NCI-H1105 (cell line): ENCODE measurements at places on chromosomes 12 and 14.

DNA sequence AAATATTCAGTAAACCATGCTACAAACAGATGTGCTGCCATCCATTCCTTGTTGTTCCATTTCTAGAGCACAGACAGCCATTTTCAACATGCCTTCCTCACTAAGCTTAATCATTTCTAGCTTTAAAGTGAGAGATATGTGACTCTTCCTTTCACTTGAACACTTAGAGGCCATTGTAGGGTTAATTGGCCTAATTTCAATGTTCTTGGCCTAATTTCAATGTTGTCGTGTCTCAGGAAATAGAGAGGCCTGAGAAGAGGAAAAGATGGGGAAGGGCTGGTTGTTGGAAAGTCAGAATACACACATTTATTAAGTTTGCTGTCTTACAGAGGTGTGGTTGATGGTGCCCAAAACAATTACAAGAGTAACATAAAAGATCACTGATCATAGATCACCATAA is 435.1 kb downstream of the ZFP36L1 start:
- DNase-seq: no peak

GRCh38 chr12:1355396-1355795 is 239.0 kb downstream of the FBXL14 start:
- no peak for DNase-seq

GRCh38 chr12:1936406-1937320 is 18.2 kb upstream of the CACNA2D4 start:
- peak; percentile 74 for DNase-seq

- no peak for DNase-seq
Measured at GRCh38 chr12:79537675-79538074, 153.1 kb downstream of the PAWR start.

GRCh38 chr14:99333841-99334635 is 62.0 kb upstream of the BCL11B start:
- no peak for DNase-seq

- no peak for DNase-seq
Measured at GRCh38 chr12:53094394-53094787, 3.1 kb upstream of the IGFBP6 start.
